ENCODE measurements at places on chromosomes 6 and 20. TPM values are rescaled to one million over a fixed set of nuclear protein-coding genes. Genes with fewer than 3 reads are reported as not detected.

GRCh38 chr6:56891754-56892153 lies 63.2 kb upstream of the BEND6 start:
- no peak for DNase-seq

DNA sequence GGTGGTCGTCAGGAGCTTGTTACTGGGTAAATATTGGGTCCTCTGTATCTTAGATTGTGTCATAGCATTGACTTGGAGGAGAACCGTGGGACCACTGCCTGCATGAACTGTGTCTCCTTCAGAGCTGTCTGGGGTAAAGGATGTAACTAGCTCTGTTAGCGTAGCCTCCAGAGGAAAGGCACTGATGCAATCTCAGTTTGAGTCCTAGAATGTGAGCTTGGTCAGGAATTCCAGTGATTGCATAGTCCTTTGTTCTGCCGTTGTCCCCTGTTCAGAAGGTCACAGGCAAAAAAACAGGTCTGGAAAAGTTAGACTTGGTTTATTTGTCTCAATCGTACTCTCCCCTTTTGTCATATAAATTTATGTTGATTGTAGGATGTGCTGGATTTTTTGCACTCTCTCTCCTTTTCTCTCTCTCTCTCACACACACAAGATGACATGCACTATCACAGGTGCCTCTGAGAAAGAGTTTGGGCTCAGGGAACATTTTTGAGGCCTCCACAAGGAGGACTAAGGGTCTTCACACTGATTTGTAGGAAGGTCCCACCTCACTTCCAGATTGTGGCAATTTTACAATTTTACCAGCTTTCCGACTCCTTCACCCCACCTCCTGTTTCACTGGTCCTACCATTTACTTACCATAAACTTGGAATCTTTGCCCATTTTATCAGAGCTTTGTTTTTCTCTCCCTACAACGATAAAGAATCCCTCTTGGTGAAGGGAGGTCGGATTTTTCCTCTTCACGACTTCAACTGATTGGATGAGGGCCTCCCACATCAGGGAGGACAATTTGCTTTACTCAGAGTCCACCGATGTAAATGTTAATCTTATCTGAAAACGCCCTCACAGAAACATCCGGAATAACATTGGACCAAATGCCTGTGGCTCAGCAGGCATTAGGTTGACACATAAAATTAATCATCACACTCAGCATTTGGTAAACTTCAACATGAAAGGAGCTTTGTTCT lies 7.0 kb upstream of the DACT2 start:
- DNase-seq: no peak

DNA sequence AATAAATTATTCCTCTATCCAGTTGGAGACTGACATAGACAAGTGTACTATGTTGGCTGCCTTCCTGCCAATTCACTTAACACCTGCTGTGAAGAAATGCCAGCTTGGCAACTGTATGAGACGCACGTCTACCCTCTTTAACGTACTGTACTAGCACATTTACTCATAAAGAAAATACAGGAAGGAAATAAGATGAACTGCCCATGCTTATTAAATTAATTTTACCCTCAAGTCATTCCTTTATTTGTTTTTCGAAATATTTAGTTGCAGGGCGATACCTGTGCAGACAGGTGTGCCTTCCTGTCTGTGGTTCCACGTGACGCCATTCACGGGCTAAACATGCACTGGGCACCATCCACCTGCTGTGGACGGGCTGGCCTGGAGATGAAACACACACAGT lies 52.0 kb downstream of the PSMG4 start:
- DNase-seq: no peak

GRCh38 chr6:25863360-25863759 lies 10.7 kb downstream of the SLC17A3 start:
- DNase-seq: no peak

DNA sequence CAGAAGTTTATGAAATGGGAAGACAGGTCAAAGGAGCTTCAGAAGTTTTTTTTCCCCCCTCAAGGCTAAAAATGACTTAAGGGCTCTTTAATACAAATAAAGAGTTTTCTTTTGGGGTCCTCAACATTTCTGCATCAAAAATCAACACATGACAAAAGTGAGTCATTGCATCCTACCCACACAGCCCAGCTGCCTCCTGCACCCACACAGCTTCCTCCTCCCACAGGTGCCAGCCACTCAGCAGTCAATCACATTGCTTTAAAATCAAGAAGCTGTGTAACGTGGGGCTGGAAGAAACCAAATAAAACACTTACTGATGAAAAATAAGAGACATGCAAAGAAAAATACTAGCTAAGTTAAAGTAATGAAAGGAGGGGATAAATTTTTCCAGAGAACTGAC lies 68.5 kb downstream of the MAP3K5 start:
- no peak for DNase-seq

GRCh38 chr6:111804627-111805235 lies 68.5 kb downstream of the FYN start:
- DNase-seq: no peak

- no peak for DNase-seq
Measured at GRCh38 chr20:47686545-47686944, 98.7 kb downstream of the SULF2 start.

- DNase-seq: no peak
Measured at GRCh38 chr6:104519566-104519965, 340.2 kb downstream of the HACE1 start.

GRCh38 chr20:20487811-20488210 lies 119.9 kb downstream of the INSM1 start:
- DNase-seq: no peak

- no peak for DNase-seq
Measured at GRCh38 chr6:37679539-37680476, 17.9 kb downstream of the MDGA1 start.

- DNase-seq: no peak
Measured at GRCh38 chr6:109610590-109610989, 80.4 kb downstream of the AK9 start.

- peak; percentile 88 for DNase-seq
Measured at GRCh38 chr6:1609648-1610496, at the start of gene FOXC1. Gene FOXC1 (plus strand): TSS chr6:1609915. CDS start chr6:1610446, 531 bp downstream.

DNA sequence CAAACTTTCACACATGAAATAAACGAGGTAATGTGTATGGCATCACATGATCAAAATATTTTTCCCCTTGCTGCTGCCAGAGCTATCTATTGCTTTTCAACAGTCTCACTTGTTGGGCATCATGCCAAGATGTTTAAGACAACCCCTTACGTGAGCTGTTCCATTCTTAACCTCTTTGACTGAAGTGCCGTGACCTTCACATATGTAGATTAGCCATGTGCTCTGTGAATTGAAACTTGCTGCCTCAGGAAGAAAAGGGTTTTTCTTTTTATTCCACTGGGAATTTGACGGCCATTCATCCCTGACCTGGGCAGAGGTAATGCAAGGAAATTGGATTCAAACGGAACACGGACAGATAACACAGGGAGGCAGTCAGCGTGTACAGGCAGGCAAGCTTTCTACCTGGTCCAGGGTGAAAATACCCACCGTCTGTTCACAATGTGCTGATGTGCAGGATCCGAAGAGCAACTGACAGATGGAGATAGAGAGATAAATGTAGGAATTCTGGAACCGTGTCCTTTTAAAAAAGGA lies 14.2 kb downstream of the ARID1B start:
- DNase-seq: no peak

- DNase-seq: no peak
Measured at GRCh38 chr20:49893242-49894072, 21.9 kb downstream of the SPATA2 start.

DNA sequence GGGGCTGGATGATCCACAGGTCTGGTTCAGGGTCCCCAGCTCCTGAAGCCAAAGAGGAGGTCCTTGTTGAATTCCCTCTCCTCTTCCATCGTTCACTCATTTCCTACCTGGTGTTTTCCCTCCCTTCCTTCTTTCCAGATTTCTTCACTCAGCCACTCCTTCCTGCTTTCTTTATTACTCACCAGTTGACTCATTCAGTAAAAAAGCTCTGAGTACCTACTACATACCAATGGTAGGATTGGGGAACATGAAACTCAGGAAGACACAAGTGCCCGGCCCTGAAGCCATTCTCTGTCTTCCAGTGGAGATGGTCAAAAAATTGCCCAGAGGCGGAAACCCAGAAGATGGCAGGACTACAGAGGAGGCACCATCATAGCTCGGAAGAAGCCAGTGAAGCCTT lies 11.9 kb upstream of the NSFL1C start:
- no peak for DNase-seq

- no peak for DNase-seq
Measured at GRCh38 chr20:3311623-3312022, 72.6 kb upstream of the SLC4A11 start.

DNA sequence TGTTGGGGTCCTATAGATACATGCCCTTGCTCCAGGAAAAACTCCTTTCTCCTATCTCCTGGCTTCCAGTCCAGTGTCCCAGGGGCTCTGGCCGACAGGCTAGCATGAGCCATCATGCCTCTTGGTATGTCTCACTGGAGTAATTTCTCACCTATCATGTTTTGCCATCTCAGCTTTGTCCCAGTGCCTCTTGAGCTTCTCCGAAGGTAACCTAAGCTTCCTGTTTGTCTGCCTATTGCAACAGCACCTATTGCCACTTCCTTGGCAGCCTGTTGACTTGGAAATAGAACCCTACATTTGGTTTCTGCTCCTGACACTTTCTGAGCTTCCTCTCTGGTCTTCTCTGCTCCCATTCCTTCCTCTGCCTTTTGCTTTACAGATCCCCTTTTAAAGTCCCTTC lies 197.7 kb downstream of the KCNQ5 start:
- DNase-seq: no peak

GRCh38 chr20:14861028-14861699 lies 523.8 kb upstream of the FLRT3 start:
- no peak for DNase-seq

GRCh38 chr6:150310539-150310938 lies 58.3 kb upstream of the IYD start:
- DNase-seq: no peak

DNA sequence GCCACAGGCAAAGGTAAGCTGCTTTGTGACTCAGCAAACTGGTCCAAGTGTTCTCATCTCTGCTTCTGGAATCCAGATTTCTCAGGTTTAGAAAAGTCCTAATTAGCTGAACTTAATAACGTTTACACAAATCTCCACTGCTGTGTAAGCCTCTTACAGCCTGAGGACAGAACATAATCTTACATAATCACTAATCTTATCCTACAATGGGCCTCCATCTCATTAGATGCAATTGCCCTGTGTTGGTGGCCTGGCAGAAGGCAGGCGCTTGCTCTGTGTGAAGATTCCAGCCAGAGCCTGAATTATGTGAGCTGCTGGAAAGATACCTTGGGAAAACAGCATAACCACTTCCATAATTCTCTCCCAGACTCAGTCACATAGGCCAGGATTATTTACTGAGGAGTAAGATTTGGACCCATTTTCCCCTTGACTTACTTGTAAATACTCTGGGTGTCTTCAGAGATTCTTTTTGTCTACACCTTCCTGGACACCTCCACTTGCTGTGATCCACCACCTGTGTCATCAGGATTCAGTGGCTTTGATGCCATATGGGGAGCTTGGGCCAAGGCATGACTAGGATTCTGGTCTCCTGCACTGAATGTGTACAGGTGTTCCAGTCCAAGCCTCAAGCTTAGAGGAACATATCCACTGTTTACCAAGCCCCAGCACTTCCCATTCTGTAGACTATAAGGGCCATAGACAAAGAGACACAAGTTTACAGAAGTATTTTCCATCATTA lies 104.4 kb downstream of the C6orf118 start:
- no peak for DNase-seq

GRCh38 chr6:137304020-137304780 lies 85.0 kb upstream of the IFNGR1 start:
- no peak for DNase-seq

DNA sequence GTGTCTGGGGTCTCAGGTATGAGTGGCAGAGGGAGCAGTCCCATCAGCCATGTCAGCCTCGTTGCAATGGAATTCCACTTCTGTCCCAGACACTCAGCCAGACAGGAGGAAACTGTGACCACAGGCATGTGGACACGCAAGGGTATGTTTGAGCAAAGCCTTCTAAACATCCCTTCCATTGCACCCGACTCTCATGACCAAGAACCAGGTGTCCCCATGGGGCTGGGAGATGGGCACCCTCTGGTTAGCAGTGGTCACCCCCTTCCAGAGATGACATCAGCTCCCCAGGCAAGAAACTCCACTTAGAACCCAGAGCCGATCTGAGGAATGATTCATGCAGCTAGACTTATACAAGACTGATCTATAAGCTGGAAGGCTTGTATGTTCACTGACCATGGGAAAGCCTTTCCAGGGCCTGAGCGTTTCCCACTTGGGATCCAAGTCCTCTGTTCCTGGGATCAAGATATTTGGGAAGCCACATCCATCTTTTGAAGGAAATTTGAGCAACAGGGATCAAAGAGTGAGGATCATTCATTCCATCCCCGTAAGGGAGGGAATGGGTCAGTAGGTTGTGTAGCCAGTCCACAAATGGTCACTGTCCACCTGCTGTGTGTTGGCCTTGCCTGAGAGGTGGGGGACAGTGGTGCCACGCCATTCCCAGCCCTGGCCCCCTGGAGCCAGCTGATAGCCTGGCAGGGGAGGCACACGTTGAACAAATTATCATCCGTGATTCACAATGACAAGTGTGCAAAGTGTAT lies 3.9 kb upstream of the MRGBP start:
- DNase-seq: no peak

- no peak for DNase-seq
Measured at GRCh38 chr6:41937861-41938574, 3.6 kb downstream of the CCND3 start.

GRCh38 chr6:169894377-169894960 lies 143.0 kb downstream of the ERMARD start:
- DNase-seq: no peak

DNA sequence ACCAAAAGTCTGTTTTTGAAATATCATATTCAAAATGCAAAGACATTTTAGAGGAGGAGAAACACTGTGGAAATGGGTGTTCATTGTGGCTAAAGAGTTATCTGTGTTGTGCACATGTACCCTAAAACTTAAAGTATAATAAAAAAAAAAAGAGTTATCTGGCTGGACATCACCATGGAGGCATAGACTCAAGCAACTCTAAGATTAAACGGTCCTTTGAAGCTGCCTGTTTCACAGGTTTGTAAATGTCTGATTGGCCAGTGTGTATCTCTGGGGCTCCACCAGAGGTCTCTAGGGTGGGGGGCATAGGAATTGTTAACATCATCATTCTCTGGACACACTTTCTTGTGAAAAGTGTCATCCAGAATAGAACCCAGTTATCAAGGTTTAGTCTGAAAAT lies 39.2 kb downstream of the TSPYL4 start:
- no peak for DNase-seq

DNA sequence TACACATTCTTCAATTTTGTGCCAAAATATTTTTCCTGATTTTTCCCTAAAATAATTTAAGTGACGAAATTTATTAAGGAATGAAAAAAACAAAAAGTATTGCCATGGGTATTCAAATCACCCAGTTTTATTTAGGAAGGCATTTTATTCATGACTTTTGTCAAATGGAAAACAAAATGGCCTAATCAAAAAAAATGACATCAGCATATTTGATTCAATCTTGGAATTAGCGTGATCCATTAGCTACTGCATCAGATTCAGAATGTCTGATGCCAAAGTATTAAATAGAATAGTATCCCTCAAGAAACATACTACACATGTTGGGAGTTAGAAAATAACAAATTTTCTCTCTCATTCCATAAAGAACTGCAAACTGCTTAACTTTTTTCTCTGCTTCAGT lies 129.2 kb downstream of the TRDN start:
- no peak for DNase-seq

MEI4 gene
- not detected for total RNA-seq

SMLR1 gene
- not detected for total RNA-seq

CRNKL1 gene
- 25.5 TPM for total RNA-seq

CMTR1 gene
- total RNA-seq: 45.0 TPM

ZSCAN23 gene
- 2.2 TPM for total RNA-seq

C20orf144 gene
- total RNA-seq: not detected

ADAM33 gene
- 162 TPM for total RNA-seq

BPI gene
- total RNA-seq: not detected

TRIM31 gene
- not detected for total RNA-seq

LINC00237 gene
- not detected for total RNA-seq

FNDC11 gene
- 1.4 TPM for total RNA-seq

DNPH1 gene
- total RNA-seq: 97.7 TPM

Measured in tibial nerve (tissue), 4 donors.